ENCODE measurements at places on chromosomes 2 and 18. TPM values are rescaled to one million over a fixed set of nuclear protein-coding genes. Genes with fewer than 3 reads are reported as not detected.

The ARL4C gene
- 45.7 TPM for total RNA-seq

The FTCDNL1 gene
- total RNA-seq = 2.6 TPM

The SLC5A7 gene
- not detected for total RNA-seq

The SCYGR4 gene
- not detected for total RNA-seq

The TMEM17 gene
- total RNA-seq = not detected

The PRSS56 gene
- total RNA-seq = not detected

The CNTNAP5 gene
- total RNA-seq = not detected

The EIF2AK2 gene
- total RNA-seq = 30.8 TPM

The UGT1A5 gene
- not detected for total RNA-seq

The MC2R gene
- total RNA-seq = not detected

The SLC8A1 gene
- total RNA-seq = 5.5 TPM

- DNase-seq = no peak
These were observed 228.9 kb downstream of the NEDD4L start for GRCh38 chr18:58272779-58273435.

DNA sequence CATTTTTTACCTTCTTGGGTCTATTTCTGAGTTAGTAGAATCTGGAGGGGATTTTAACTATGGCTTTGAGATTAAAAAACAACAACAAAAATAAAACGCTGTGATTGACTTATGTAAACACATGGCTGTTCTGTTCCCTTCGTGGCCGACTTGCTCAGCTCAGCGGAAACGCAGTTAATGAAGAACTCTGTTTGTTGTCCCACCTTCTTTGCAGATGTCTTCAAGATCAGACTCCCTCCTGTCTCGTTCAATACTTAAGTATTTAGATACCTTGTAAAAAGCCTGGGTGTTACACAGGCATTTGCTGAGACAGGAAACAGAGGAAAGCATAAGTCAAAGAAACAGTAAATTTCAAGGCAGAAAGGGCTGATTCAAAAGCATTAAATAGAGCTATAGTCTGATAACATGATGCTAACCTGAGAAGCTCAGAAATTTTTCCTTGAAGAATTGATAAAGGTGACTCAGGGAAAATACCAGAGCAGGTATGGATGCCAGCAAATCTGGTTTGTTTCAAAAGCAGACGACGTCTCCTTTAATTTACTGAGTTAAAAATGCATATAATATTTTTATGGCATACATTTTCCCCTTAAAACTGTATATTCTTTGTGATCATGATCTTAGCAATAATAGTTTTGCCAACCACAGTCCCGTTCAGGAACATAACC lies 21.7 kb upstream of the POLI start:
- DNase-seq = no peak

DNA sequence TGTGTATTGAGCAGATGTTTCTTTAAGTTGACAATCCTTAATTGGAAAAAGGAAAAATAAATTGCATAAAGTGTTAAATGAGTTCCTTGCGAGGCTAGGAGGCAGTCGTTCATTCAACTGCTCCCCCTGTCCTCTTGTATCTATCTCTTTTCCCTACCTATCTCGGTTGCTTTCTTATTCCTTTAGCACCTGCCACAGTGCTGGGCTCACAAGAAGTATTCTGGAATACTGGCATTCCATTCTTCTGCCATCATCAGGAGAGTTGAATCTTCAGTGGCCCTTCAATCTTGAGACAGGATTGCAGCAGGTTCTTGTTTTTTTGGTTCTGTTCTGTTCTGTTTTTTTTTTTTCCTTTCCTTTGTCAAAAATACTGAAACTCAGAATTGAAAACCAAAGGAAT lies 143.1 kb upstream of the AQP4 start:
- DNase-seq = no peak

GRCh38 chr18:5285326-5285725 lies 10.2 kb downstream of the ZBTB14 start:
- no peak for DNase-seq

GRCh38 chr2:216522892-216523502 lies 24.4 kb downstream of the RPL37A start:
- DNase-seq = no peak

DNA sequence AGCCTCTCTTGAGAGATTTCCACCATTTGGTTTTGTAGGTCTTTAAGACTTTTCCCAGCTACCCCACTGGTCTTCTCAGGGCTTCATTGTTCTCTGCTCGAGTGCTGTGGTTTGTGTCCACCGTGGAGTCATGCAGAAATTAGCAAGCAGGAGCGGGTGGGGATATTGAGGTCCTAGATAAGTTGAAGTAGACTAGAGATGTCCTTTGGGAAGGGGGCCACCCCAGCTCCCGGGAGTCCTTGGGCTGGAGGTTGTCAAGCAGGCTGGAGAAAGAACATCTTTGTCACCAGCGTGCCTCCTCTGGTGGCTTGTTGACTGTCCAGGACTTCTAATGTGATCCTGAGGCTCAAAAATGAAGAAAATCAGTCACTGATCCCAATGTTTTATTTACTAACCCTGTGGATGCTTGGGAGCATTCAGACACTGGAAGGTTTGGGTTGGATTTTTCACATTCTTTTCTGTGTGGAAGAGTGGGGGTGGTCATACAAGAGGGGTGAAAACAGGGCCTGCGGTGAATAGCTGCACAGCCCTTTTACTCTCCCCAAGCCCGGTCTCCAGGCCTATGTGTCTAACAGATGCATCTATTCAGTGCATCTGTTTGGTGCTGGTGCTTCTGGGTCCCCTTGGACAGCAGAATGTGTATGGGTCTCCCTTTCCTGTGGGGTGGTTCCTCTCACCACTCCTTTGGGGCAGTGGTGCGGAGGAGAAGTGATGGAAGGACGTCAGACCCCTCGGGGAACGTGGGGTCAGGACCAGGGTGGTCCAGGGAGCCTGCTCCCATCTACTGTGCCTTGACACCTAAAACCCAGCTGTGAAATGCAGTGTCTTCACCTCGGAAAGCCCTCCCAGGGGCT lies 208.1 kb downstream of the KLHL29 start:
- DNase-seq = no peak

GRCh38 chr18:48990481-48991318 lies 39.9 kb upstream of the SMAD7 start:
- no peak for DNase-seq

DNA sequence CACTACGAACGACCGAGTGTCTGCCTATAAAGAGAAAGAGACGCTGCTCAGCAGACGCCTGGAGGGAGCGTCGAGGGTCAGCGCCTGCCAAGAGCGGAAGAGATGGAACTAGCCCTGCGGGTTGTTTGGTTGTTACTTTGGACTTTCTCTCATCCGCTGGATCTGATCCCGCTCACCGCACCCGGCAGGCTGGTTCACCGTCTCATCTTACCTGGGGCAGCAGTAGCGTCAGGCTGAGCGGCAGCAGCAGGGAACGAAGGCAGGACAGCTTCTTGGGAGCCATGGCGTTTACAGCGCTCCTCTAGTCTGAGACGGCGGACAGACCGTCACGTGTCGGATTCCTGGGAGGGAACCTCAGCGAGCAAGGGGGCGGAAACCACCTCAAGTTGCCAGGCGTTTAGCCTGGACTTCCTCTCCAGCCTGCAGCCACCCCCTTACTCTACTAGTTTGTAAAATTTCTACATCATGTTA lies 1.9 kb downstream of the GLB1L start:
- no peak for DNase-seq

DNA sequence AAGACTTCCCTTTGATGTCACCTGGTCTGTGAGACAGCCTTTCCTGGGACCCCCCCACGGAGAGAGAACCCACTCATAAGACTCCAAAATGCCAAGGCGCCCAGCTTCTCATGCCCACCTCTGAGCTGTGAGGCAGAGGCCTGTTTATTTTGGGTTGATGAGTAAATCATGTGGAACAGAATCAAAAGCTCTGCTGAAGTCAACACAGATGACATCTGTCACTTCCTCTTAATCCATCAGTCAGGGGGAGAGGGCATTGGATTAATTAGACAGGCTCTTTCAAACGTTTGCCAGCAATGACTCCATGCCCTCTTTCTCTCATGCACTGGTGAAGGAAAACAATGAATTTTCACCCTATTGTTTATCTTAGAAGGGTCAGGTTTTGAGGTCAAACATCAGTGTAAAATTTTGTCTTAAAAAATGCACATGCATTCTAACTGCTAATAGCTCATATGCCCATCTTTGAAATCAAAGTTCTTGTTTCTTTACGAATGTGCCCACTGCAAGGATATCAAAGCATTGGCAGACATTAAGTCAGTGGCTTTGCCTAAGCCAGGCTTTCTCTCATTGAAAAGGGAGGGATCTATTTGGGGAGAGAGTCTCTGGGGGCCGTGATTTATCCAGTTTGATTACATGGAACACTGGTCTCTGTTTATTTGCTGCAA lies 184.1 kb downstream of the ACKR3 start:
- DNase-seq = no peak

GRCh38 chr2:51807229-51807628 lies 775.3 kb upstream of the NRXN1 start:
- DNase-seq = no peak

- no peak for DNase-seq
These were observed 23.9 kb downstream of the COL4A3 start for GRCh38 chr2:227188292-227188691.

GRCh38 chr2:16196687-16197503 lies 256.5 kb downstream of the MYCN start:
- no peak for DNase-seq

DNA sequence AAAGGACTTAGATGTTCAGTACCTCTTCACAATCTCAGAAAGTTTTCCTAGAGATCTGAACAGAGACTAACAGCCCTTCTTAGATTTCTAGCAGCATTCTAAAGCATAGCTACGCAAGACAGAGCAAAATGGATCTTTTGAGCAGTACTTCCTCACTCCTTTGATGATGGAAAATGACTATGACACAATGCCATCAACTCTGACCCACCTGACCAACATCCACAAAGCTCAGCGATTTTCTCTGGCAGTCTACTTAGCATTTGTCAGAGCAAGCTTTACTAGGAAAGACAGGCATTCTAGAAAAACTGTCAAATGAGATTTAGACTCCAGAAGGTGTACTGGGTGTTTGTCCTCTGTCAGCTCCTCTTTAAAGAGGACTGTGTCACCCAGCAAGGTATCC lies 180.9 kb upstream of the ACVR2A start:
- no peak for DNase-seq

DNA sequence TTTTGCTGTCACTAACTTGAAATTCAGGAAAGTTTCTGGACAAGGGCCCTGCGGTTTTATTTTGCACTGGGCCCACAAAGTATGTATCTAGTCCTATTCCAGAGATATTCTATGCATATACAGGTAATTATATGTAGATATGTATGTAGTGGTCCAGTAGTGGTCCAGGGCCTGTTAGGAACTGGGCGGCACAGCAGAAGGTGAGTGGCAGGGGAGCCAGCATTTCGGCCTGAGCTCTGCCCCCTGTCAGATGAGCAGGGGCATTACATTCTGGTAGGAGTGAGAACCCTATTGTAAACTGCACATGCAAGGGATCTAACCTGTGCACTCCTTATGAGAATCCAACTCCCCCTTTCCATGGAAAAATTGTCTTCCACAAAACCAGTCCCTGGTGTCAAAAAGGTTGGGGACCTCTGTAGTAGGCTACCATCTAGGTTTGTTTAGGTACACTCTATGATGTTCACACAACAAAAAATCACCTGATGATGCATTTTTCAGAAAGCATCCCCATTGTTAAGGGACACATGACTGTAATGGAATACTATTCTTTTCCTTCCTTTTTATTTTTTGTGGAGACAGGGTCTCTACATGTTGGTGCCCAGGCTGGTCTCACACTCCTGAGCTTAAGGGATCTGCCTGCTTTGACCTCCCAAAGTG lies 2.8 kb upstream of the PPP4R3B start:
- DNase-seq = no peak

DNA sequence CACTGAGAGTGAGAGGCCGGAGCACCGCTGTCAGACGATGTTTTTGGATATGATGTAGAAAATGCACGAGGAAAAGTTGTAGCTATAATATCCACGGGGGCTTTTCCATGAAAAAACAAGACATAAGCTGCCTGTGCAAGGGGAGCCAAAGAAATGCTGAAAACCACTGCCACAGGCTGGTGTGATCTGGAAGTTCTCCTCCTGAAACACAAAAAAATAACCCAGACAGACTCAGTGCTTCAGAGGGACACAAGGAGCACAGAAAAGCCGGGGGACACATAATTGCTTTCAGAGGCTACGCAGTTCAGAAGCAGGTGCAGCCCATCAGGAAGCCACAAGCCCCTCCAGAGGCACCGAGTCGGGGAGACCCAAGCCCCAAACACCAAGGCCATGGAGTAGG lies 98.2 kb downstream of the ZNF516 start:
- no peak for DNase-seq

- no peak for DNase-seq
These were observed 49.0 kb downstream of the ACTR2 start for GRCh38 chr2:65276609-65277008.

GRCh38 chr2:45300026-45300750 lies 290.9 kb upstream of the SIX2 start:
- DNase-seq = no peak

DNA sequence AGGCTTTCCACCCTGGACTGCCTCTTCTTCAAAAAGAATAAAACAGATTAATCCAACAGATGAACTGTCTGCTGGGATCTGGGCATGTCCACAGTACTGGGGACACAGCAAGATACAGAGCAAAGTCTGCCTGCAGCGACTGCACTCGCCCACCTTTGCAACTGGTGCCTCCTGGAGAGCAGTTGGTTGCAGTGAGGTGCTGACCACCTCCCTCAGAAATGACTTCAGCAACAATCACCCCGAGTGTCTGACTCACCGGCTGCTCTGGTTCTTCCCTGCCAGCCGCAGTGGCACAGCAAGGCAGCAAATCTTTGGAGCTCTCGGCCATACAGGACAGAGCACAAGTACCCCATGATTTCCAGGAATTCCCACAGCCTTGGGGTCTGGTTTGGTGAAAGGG lies 179.7 kb downstream of the ANAPC1 start:
- no peak for DNase-seq

DNA sequence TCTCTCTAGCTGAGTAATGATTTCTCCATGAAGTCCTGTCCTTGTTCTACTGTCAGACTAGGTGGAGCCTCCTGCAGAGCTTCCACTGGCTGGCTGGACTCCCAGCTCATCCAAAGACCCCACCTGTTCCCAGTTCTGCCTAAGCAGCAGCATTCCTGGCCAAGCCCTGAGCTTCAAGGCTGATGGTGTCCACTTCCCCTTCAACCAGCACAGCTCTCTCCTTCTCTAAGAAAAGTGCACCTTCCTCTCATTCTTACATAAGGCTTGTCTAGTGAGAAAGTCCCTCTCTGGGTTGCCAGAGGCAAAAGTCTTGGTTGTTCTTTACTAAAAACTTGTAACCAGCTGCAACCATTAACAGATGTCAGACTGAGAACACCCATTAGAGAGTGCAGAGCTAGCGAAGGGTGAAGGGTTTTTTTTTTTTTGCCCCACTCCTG lies 58.9 kb downstream of the CXCR4 start:
- DNase-seq = no peak

DNA sequence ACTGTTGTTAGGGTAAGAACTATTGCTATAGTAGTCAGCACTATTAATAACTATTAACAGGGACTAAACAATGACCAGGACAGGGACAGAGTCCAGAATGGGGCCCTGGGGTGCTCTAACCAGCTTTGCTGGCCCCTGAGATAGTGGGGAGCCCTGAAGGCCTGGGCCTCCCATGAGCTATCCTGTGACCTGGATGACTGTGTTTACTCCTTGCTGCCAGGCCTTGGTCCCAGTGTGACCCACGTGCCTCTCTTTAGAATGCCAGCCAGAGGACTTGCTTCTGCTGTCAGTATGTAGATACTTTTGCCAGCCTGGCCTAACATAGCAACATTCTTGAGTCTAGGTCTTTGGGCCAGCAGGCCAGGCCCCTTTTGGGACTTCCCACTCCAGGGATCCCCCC lies 11.4 kb downstream of the CDK5R2 start:
- no peak for DNase-seq

Data from activated T-helper 2 cell treated with anti-CD3 and anti-CD28 coated beads, Interferon-gamma antibody, Interleukin-2, Interleukin-4, amounts not matched to agents 10 μg/mL and 5 μg/mL and 100 μg/mL, durations not matched to agents 14 hours and 24 hours and 36 hours (primary cell).